ENCODE measurements at places on chromosomes 2 and 18. TPM values are rescaled to one million over a fixed set of nuclear protein-coding genes. Genes with fewer than 3 reads are reported as not detected.
A peak's percentile ranks its signal among the peaks of the same experiment; 100 is the strongest.

GRCh38 chr2:174395969-174396630, 570 bp downstream of the SCRN3 start:
- no peak for DNase-seq

DNA sequence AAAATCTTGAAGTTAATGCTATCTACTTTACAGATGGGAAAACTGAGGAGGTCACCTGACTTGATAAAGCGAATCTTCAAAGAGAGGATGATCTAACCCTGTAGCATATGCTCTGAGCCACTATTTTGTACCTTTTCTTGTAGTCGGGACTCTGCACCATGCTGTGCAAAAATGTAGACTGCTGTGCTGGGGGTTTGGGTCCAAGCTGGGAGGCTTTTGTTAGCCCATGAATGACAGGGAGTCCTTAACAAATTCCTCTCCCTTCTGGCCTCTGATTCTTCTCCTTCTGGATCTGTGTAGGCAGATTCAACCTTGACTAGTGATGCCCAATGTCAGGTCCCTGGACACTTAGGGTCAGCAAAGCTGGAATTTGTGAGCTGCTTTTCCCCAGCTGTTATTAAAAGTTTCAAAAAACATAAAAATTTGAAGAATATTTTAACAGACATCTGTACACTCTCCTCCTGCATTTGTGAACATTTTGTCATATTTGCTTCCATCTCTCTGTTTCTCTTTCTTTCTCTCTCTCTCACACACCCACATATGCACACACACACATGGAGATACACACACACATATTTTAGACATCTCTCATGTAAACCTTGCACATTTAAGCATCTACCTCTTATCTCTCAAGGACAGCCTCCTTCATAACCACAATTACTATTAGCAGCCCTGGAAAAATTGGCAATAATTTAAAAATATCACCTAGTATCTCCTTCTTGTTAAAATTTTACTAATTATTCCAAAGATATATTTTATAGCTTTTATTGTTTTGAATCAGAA, 335.0 kb upstream of the TRIB2 start:
- DNase-seq, result no peak

GRCh38 chr2:69888451-69888850, 5.3 kb upstream of the SNRNP27 start:
- no peak for DNase-seq

DNA sequence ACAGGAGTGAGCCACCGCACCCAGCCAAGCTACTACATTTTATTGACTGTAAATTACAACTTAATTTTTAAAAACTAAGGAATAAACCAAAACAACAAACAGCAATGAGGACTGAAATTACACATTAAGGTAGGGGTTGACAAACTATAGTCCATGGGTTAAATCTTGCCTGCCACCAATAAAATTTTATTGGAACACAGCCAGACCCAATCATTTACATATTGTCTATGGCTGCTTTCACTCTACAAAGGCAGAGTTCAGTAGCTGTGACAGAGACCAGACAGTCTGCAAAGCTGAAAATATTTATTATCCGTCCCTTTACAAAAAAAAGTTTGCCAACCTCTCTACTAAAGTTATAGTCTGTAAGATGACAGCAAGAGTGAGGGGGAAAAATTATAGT, 24.3 kb upstream of the UGP2 start:
- no peak for DNase-seq

DNA sequence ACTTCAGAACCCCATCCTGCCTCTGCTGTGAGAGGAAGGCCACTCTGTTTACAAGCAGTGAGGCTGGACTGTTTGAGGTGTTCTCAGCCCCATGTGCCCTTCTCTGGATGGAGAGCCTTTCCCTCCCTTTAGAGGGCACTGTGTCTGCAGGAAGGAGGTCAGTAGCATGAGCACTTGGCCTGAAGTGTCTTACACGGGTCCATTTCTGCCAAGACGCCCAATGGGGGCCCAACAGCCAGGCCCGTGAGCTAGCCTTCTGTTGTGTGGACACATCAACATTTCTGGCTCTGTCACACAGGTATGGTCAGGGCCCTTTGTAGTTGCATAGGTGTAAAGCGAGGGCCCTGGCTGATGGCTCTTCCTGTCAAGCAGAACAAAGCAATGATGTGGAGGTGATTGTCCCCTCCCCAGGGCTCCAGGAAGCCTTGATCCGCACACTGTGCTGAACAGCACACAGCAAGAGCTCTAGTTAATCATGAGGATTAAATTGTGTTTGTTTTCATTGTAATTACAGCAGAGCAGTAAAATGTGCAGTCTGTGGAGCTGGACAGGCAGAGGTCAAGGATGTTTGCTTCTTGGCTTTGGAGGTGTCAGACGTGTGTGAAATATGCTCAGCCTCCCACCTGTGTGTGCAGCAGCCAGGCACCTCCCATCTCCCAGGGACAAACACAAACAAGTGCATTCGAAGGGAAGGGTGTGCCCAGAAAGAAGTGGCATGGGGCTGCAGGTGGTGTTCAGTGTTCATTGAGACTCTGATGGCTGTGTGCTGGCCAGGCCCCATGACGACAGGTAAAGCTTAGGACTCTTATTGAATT, 132.1 kb downstream of the SH3RF3 start:
- peak; percentile 14 for DNase-seq

- DNase-seq, result no peak
These were observed 62.4 kb upstream of the TCF4 start for GRCh38 chr18:55650363-55650870.

GRCh38 chr2:231856959-231857358, 69.2 kb downstream of the NPPC start:
- DNase-seq, result no peak

DNA sequence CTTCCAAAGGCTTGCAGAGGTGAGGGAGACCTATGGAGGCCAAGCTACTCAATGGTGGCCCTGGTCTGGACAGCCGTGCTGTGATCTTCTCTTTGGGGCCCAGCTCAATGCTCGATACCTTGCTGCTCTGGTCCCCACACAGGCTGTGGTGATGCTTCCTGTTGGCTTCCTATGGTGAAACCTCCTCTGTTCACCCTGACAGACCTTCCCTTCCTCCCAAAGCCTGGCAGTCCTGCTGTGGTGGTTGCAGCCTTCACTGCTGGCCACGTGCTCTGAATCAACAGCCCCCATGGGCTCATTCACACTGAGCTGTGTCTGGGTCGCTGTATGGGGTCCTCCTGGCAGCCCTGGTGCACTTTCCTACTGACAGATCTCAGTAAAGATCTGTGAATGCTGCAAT, 31.0 kb upstream of the GALR1 start:
- DNase-seq, result no peak

- DNase-seq, result no peak
These were observed 65.7 kb downstream of the SPRED2 start for GRCh38 chr2:65366595-65367125.

GRCh38 chr2:72027426-72028161, 120.1 kb downstream of the CYP26B1 start:
- DNase-seq, result peak; percentile 23

GRCh38 chr2:3044587-3045317, 332.9 kb downstream of the EIPR1 start:
- DNase-seq, result no peak

DNA sequence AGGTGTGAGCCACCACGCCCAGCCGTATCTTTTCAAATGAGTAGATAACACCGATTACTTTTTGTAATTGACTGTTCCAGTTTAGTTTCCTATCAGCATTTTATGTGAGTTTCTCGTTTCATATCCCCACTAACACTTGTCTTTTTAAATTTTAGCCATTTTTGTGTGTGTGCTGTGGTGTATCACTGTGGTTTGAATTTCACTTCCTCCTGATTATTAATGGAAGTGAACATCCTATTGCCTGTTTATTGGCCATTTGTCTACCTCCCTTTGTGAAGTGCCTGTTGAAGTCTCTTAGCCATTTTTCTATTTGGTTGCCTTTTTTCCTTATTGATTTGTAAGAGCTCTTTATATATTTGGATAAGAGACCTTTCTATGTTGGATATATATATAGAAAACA, 91.7 kb upstream of the STON1 start:
- DNase-seq, result no peak

- DNase-seq, result no peak
These were observed 875.1 kb downstream of the EPHA4 start for GRCh38 chr2:220697011-220697410.

DNA sequence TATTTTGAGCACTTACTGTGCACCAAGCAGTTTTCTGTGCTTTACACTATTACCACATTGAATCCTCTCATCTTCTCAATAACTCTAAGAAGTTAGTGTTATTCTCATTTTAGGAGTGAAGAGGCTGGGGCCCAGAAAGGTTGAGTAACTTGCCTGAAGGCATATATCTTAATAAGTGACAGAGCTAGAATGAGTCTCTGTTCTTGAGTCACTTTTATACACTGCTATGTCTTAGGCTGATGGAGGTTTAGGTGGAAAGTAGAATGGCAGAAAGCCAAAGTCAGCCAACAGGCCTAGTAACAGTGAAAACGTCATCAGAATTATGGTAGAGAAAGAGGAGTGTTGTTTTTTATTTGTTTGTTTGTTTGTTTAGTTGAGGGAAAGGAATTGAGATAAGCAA, 27.9 kb upstream of the RPE start:
- DNase-seq, result no peak

DNA sequence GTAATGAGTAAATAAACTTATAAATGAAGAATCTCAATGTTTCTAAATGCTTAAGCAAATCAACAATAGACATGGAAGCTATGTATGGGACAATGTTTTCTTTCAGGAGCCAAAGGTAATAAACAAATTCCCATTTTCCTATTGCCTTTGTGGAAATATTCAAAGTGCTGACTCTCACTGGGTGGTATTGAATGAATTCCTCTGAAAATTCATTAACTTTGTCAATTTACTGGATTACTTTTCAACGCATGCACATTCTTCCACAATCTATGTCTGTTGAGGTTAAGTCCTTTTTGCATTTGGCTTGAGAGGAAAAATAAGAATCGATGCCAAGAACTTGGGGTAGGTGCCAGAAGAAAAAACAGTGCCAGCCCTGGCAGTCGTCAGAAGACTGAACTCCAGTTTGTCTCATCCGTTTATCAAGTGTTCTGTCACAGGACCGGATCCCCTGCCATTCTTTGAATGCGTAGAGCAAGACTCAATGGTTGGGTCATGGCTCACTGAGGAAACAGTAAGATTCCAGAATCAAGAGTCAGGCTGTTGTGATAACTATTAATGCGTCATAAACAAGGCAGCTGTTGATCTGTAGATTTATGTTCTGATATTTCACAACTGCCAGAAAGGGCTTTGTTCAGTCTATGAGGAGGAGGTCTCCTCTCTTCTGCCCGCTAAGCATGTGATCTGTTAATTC, 133.3 kb downstream of the GFPT1 start:
- DNase-seq, result no peak

DNA sequence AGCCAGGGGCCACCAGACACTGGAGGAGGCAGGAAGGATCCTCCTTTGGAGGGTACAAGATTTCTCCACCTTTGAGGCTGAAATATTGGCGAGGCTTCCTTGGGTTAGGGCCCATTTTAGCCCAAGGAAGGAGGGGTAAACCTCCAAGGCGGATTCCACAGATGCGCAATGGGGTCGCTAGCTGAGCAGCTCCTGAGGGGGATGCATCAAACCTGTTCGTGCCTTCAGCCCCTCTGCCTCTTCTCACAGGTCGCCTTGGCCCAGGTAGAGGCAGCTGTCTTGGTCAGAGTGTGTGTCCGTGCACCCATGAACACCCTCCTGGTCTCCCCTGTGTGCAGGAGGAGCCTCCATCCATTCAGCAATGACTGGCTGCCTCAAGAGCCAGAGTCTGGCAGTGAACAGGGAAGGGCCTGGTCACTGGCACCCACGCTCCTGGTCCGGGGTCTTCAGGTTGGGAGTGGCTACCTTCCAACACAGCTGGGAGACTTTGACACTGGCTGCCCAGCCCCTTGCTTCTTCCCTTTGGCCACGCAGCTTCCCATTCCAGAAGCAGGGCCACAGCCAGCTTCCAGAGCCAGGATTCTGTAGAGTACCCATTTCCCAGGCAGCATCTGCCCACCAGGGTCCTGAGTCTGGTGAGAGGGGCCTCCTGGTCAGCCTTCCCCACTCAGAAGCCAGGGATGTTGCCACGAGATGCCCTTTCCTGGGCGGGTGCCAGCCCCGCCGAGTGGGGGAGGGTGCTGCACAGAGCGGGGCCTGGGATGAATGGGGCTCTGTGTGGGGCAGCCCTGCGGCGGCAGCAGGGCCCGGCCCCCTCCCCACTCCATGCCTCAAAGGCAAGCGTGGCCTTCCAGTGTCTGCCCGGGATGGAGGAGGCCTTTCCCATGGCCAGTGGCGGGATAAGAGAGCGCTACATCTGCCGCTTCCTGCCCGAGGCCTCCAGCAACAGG, 95.8 kb upstream of the GPC1 start:
- no peak for DNase-seq

- DNase-seq, result no peak
These were observed 65.0 kb downstream of the AP1S3 start for GRCh38 chr2:223772363-223772762.

DNA sequence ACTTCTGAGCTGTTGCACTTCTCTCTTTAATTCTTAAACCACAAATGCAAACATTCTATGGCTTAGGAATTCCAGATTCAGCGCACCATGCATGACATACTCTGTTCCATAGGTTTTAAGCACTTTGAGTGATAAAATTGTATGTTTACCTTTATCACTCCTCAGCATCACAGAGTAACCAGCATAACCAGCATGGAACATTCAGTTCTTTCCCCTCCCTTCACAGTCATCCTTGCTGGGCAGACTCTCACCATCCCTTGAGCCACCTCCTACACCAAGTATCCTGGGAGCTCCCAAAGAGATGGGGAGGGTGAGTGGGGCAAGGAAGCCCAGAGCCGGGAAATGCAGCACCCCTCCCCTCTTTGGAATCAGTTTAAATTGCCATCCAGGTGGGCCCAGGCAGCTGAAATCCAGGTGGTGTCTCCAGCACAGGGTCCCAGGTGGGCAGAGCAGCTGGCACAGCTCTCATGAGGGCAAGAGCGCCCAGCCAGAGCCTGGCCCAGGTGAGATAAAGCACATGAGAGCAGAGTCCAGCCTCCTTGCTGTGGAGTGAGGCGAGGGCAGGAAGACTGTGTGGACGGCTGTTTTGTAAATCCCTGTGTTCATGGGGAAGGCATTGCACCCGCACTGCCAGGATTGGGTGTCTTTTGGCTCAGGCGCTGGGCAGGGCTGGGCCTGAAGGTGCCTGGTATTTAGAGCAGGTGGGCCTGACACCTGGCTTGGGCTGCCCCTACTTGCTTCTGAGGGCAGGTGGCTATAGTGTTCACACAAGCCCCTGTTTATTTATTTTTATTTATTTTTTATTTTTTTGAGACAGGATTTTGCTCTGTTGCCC, 36.8 kb downstream of the LAMA3 start:
- DNase-seq, result no peak

The GAL3ST2 gene
- not detected for total RNA-seq

The TAF4B gene
- 5.5 TPM for total RNA-seq

The MAP3K2 gene
- total RNA-seq, result 62.0 TPM

The GBX2 gene
- total RNA-seq, result not detected

The RAB6C gene
- 0.13 TPM for total RNA-seq

The UGT1A4 gene
- not detected for total RNA-seq

The COBLL1 gene
- 119 TPM for total RNA-seq

The ACADL gene
- 32.4 TPM for total RNA-seq

The NEU4 gene
- not detected for total RNA-seq

The ARHGEF33 gene
- 4.0 TPM for total RNA-seq

The FMNL2 gene
- 129 TPM for total RNA-seq

The FABP1 gene
- total RNA-seq, result not detected

The TMEM17 gene
- total RNA-seq, result 4.9 TPM
